ENCODE measurements at places on chromosomes 4 and X.

DNA sequence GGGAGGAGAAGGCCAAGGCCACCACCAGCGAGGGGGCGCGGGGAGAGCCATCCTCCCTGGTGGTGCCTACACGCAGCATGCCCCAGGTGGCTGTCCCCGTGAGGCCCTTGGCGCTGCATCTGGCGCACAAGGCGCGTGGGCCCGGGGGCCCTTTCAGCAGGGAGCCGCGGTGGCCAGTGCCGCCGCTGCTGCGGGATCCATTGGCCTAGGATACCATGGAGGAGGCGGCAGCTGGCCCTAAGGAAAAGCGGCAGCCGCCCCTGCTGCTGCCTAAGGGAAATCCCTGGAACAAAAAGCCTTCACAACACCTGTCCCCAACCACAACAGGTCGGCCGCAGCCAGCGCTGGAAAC, 1059.6 kb downstream of the TECRL start:
- DNase-seq = no peak

DNA sequence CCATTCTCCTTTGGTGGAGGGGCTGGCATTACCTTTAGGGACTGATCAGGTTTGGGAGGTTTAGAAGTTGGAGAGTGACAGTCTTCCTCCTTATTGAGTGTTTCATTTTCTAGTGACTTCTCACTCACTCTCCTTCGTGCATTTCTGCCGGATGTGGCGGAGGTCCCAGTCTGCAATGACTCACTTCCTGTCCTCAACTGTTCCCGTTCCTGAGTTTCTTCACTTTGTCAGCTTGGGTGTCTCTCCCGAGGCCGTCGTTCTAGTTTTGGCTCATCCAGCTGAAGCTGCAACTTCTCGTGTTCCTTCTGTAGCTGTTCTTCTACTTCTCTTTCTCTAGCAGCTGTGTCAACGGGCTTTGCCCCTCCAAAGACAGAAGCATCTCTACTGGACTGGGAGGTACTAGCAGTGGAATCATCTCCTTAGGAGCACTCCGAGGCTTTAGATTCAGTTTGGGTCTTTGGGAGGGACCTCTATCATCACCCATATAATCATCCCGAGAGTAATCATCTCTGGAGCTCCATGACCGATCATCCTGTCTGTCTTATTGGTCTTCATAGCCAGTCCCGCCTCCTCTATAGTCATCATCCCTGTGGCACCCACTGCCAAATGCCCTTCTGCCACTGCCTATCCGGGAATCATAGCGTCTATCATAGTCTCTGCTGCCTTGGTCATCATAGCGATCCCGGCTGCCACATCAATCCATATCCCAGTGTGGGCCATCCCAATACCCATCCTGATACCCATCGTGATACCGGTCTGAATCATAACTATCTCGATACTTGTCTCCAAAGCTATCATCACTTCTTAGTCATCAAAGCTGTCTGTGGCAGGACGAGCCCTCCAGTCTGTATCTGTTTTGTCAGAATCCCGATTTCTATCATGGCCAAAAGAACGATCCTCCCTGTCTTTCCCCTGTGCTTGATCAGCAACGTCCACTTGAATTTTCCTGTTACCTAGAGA, 35.3 kb upstream of the VSIG4 start:
- no peak for DNase-seq

DNA sequence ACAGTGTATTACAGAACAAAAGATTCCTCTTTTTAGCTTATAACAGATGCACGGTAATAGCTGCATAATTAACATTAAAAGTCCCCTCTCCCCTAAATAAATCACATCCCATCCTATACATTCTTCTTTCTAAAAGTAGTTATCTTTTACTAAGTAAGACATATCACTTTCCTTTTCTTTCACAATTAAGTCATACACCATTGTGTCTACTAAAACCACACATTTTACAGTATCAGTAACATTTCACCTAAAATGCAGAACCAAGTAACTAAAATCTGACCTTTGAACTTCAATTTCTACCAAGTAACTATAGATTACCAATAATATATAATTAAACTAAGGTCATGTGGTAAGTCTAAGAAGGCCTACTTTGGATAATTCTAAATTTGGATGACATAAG, 14.2 kb downstream of the DHX15 start:
- DNase-seq = no peak

GRCh38 chrX:51026862-51027261, 116.3 kb downstream of the BMP15 start:
- no peak for DNase-seq

- DNase-seq = no peak
Observed at GRCh38 chr4:73872316-73873108, 3.3 kb downstream of the CXCL1 start.

GRCh38 chrX:128458888-128459287, 406.7 kb upstream of the ACTRT1 start:
- DNase-seq = no peak

- DNase-seq = no peak
Observed at GRCh38 chrX:137052643-137053235, 18.9 kb upstream of the GPR101 start.

- DNase-seq = no peak
Observed at GRCh38 chrX:14698790-14699189, 169.5 kb downstream of the GLRA2 start.

DNA sequence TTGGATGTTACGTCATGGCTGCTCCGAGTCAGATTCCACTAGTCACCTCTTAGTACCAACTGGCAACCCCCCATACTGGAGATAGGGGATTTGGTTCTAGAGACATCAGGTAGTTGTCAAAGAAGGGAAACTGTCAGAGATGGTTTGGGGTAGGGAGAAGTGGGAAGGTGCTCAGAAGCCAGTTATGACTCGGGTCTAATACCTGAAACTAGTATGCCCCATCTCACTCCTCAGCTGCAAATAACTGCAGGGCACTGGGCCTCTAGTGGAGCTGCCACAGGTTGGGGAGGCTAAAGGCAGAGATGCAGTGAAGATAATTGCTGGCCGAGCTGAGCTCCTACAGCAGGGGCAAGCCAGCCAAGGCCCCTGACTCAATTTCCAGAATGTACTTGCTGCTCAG, 30.0 kb downstream of the OTUD6A start:
- DNase-seq = no peak

GRCh38 chrX:21870494-21870893, 14.7 kb downstream of the YY2 start:
- DNase-seq = no peak

DNA sequence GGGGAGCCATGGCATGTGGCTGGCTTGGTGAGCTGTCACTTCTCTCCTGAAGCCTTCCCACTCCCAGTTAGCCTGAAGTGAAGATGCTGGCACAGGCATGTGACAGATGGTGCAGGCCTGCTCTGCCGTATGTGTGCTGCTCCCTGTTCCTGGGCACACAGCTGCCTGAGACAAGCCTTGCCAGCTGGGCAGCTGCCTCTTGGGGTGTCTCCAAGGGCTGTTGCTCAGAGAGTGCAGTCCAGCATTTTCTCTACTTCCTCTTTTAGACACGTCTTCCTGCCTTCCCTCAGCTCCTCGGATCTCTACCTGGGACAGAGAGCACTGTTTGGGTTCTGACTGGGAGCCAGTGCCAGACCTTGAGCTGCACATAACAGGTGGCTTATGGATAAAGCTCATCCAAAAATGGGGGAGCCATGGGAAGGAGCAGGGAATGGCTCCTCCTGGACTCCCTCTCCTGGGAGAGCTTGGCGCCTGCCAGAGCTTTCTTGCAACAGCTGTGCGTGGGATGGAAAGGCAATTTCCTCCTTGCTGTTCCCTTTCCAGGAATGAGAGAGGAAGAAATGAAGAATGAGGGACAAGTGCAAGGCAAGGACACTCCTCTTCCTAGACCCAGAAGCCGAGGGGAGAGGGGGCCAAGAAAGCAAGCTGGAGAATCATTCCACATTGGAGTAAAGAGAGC, 132.9 kb downstream of the MSL3 start:
- DNase-seq = no peak

- no peak for DNase-seq
Observed at GRCh38 chr4:74886484-74886883, 46.4 kb upstream of the PARM1 start.

DNA sequence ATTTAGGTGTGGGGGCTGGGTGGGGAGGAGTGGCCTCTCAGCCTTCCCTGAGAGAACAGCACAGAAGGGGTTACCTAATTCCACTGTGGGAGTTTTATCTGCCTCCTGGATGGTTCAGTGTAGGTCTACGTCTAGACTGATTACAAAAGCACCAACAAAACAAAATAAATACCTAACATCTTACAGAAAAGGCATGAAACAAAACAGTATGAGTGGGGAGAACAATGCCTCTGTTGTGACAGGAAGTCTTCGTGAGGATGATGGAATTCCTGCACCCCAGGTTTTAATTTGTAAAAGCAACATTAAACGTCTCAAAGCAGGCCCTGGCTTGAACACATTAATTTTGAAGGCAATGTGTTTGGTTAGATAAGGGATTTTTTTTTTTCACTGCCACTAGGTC, 112.1 kb upstream of the GPC4 start:
- no peak for DNase-seq

DNA sequence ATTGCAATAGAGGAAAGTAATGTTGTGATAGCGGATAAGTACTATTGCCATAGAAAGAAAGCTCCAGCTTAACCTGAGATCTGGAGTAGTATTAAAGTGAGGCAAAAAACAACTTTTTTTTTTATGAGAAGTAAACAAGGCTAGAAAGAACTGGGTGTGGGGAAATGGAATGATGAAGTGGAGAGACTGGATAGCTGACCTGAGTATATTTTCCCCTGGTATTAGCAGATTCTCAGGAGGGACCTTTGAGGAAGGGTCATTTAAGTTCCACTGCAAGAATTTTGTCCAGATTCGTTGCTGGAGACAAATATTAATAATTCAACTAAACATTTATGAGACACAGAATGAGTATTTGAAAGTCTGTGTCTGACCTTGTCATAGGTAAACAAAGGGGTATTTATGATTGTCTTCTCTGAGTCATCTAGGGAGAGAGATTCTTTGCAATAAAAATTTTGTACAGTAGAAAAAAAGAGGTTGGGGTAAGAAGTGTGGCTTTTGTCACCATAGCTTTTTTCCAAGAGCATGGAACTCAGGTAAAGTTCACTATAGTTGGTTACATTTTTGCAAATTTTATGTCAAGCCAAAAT, 2095.9 kb downstream of the ARAP2 start:
- DNase-seq = no peak

- DNase-seq = no peak
Observed at GRCh38 chr4:1208970-1209704, 36.8 kb upstream of the SPON2 start.

DNA sequence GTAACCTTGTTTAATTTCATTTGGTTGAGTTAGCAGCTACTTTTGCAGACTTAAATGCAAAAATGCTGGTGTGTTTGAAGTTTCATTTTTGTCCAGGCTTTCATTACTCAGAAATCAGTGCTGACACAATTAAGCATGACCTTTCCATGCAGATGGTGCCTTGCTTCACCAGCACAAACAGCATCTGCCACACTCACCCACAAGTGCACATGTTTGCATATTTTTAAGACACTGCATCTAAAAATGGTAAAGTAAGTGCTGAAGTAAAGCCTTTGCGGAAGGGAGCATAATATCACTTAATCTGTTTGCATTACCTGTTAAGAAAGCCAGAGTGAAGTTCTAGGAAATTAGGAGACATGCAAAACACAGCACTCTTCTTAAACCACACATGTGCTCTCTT, 7.3 kb upstream of the DAPP1 start:
- DNase-seq = no peak

DNA sequence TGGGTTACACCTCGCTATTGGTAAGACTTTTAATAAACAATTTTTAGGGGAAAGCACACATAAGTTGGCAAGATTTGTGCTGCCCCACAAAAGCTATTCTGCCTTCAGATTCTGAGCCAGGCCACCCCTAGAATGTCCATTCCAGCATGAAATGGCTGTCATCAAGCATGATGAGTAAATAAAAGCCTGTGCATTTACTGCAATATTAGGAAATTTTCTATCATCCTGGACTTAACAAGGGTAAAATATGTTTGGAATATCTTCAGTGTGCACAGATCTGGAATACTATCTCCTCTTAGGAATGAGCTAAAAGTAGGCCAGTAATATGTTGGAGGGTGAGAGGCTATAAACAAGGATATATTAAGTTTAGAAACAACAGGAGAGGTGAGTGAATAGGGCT, 510.9 kb downstream of the ANKRD50 start:
- DNase-seq = no peak

GRCh38 chr4:10066670-10067651, 45.7 kb upstream of the SLC2A9 start:
- no peak for DNase-seq

GRCh38 chr4:93053140-93053539, 749.4 kb downstream of the GRID2 start:
- DNase-seq = no peak

DNA sequence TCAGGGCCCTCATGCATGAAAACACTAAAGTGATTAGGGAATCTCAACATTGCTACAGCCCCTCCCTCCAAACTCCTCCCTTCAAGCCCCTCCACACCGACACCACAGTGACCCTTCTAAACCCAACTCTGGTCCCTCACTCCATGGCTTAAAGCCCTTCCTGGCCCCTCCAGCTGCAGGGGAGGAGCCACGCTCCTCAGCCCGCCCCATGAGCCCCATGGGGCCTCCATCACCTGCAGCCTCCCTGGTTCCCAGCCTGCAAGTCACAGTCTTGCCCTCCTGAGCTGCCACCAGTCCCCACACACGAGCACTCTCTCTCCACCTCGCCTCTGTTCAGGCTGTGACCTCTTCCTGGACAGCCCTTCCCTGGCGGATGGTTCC, 31.2 kb downstream of the PPP2R2C start:
- no peak for DNase-seq

GRCh38 chr4:101697266-101697665, 93.3 kb upstream of the BANK1 start:
- no peak for DNase-seq

DNA sequence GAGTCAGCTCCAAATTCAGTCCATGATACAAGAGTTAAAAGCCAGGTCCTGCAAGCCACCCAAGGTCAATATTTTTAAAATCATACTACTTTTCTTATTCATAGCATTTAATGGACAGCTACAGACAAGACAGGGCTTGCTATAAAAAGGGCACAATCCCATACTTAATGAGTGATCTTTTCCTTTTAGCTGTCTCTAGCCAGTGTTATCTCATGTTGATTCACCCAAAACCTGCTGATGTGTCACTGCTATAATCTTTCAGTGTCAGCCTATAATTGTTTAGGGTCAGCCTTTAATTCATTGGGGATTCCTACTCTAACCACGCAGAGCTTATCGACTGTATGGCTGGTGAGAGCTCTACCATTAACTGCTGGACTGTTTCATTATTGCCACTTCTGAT, 51.2 kb upstream of the HCCS start:
- no peak for DNase-seq

GRCh38 chr4:119667802-119668201, 39.2 kb upstream of the PDE5A start:
- no peak for DNase-seq

- DNase-seq = no peak
Observed at GRCh38 chrX:66008328-66008970, 31.4 kb downstream of the VSIG4 start.

GRCh38 chr4:157564218-157564617, 343.7 kb downstream of the GRIA2 start:
- no peak for DNase-seq

GRCh38 chr4:174835536-174835935, 6.5 kb upstream of the GLRA3 start:
- DNase-seq = no peak

DNA sequence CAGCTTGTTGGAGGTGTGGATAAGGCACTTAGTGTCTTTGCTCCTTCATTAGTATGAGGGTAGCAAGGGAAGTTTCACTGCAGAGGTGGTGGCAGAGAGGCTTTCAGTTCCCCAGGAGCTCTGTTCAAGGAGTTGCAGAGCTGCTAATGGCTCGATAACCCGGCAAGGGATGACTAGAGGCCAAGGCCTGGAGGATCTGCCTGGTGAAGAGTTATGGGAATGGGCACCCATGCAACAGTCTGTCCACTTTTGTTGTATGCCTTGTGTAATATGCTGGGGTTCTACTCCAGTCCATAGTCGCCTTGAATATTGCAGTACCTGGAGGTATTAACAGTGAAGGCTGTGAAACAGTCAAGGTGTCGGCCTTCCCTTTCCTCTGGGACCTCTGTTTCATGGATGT, 67.8 kb upstream of the NBDY start:
- no peak for DNase-seq
